ENCODE measurements at places on chromosomes 2 and 18.
A peak's percentile ranks its signal among the peaks of the same experiment; 100 is the strongest.

DNA sequence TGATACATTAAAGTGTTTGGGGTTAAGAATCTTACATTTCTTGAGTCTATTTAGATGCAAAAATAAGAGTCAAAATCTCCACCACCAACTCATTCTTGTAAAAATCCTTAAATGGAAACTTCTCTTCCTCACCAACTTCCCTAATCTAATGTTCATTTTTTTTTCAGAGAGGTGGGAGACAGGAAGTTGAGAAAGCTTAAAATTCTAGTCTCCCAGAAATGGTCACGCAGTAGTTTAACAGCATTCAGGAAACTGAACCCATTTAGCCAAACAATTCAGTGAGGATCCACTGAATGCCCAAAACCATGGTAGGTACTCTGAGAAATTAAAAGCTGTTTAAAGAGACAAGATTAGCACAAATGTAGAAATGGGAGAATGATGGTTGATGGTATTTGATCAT lies 69.0 kb downstream of the TXNL1 start:
- DNase-seq: no peak

- DNase-seq: no peak
Measured at GRCh38 chr2:201999279-201999678, 34.4 kb upstream of the FZD7 start.

DNA sequence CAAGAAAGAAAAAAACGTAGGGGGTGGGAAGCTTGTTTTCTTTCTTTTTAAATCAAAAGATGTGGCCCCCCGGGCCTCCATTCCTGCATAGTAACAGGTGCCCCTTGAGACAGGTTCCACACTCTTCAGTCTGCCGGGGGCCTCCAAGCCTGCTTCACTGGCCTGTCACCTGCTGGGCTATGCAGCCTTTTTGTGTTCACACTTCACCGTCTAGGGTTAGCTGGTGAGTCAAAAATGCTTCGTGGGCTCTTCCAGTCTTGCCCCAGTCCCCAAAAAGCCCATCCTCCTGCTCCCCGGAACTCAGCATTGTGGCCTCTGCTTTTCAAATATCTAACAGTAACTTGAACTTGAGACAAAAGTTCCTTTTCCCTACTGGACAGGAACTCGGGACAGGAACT lies 67.9 kb downstream of the POLR1A start:
- peak; percentile 49 for DNase-seq

DNA sequence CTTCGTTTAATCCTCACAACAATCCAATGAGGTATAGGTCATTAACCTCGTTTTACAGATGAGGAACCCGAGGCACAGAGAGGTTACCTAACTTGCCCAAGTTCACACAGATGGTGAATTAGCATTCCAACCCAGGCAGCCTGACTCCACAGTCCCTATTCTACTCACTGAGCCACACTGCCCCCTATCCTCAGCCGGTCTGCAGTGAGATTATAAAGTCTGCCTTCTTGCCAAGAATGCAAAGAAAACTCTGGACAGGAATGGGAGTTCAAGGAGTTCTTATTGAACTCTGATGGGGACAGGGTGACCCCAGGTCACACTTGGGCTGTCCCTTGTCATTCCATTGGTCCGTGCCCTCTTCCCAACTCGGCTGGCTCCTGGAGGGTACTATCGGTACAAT lies 118.1 kb upstream of the MSH6 start:
- no peak for DNase-seq

- no peak for DNase-seq
Measured at GRCh38 chr2:174145827-174146226, 102.5 kb downstream of the OLA1 start.

DNA sequence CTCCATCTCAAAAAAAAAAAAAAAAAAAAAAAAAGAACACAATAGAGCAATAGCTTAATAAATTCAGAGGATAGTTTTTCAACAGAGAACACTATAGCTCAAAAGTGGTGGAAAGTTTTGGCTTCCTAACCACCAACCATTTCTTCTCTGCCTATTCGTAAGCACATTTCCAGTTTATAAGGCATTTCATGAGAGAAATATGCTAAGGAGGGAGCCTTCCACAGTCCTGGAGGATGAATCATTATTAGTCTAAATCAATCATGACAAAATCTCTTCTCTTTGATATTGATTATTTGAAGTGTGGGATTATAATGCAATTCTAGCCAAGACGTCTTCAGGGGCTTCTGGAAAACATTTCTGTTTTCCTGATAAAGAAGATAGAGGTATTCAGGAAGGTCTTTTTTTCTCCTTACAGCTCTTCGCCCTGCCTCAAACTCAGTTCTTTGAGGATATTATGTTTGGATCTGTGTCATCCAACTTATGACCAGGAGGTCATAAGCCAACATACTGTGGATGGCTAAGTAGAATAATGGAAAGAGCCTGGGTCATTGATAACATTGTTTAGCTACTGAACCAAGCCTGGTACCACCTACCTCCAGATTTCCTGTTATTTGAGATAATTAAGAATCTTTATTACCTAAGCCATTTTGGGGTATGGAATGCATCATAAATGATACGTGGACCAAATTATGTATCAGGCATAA lies 207.3 kb downstream of the TRIB2 start:
- no peak for DNase-seq

DNA sequence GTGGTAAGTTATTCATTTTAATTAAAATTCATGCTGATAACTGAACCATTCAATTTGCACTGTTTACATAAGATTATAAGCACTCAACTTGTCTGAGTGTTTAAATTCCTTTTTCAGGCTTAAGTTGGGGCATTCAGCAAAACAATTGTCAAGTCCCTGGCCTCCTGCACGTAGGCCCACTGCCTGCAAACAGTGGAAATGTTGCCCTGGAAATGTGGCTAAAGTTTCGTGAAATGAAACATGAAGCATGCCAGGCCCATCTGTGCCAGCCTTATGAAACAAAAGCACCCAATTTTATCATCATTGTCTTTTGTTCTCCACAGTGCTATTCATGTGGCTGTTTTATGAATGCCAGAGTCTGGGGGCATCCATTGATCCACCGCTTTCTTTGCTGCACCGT lies 163.7 kb downstream of the PTGR3 start:
- DNase-seq: no peak

- no peak for DNase-seq
Measured at GRCh38 chr18:74742573-74743243, 145.0 kb downstream of the ZNF407 start.

- DNase-seq: no peak
Measured at GRCh38 chr2:64493788-64494187, 30.3 kb upstream of the AFTPH start.

DNA sequence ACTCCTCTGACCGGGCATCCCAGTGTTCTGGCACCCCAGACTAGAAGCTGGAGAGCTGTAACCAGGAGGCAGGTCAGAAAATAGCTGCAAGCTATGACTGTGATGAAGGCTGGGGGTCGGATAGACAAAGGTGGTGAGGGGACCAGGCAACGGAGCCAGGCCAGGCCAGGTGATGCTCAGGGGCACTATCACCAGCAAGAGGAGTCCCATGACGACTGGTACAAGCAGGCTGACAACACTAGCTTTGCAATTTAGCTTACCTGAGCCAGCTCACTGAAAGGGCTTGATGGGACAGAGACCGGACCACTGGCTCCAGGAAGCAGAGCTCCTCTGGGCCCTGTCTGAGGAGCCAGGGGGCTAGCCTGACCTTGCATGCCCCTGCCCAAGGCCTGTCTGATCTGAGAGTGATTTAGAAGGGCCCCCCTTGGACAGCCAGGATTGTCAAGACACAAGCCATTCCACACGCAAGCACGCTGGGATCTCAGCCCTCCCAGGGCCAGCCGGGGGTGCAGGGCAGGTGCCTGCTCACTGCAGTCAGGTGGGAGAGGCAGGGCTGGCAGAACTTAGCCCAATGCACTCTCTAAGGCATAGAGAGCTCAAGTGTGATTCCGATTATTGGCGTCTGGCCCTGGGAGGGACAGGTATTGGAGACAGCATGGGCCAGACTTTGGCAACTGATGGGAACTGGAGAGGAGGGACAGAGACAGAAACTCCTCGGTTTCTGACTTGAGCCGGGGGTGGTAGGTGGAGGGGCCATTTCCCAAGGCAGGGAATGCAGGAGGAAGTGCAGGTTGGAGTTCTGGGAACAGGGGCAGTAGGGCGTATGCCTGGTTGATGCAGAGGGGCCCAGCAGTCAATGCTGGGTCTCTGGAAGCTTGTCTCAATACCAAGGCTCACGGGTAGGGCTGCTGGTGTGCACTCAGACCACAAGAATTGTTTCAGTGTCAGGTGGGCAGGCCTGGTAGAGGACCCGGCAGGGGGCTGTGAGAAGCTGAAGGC lies 47.7 kb downstream of the MYO7B start:
- DNase-seq: no peak

- peak; percentile 23 for DNase-seq
Measured at GRCh38 chr18:37476182-37476581, 89.4 kb downstream of the CELF4 start.

GRCh38 chr18:54444319-54444914 lies 86.7 kb downstream of the C18orf54 start:
- peak; percentile 34 for DNase-seq

- DNase-seq: no peak
Measured at GRCh38 chr2:86525421-86526340, 37.6 kb downstream of the CHMP3 start.

DNA sequence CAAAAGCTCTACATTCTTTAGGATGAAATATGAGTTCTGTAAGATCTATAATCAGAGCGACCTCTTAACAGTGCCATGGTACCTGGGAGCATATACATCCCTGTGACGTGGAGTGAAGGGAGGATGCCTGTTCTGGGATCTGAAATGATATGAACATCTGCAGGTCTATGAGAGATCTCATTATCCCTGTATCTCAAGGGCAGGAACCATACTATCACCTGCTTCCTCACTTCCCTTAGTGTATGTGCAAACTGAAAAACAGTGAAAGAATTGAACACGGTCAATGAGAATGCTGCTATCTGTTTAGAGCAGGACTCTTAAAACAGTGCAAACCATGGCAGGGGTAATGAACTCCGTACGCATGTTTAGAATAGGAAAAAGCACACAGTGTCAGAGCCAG lies 364.0 kb downstream of the LPIN1 start:
- no peak for DNase-seq

DNA sequence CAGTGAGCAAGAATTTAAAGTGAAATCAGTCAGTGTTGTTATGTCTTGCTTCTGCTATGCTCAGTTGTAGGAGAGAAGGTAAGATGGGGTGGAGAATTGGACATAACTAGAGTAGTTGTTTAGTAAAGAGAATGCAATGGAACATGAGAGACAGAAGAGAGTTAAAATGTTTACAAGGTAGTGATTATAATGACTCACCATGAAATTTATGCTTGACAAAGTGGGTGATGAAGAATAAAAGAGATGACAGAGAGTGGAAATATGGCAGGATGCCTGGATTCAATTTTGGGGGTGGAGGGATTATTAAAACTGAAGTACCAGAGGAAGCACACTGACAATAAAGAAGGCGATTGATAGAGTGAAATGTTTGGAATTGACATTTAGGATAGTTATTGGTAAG lies 10.6 kb downstream of the SCG2 start:
- DNase-seq: no peak

DNA sequence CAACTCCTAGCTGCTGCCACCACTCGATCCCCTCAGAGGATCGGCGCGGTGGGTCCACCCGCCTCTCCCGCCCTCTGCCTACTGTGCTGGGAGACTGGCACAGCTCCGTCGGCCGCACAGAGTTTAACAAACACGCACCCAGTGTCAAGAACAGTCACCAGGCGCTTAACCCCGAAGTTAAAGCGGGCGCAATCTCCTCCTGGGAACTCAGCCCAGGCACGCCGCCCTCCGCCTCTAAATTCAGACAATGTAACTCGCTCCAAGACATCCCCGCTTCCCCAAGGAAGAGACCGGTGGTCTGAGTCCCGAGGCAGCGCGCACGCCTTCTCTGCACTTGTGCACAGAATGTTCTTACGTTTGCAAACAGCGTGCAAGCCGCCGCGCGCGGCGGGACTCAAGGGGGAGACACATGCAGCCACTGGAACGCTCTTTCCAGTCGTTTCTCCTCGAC lies 533 bp downstream of the CXCR4 start:
- peak; percentile 70 for DNase-seq

- no peak for DNase-seq
Measured at GRCh38 chr2:159080641-159081040, 112.2 kb downstream of the TANC1 start.

DNA sequence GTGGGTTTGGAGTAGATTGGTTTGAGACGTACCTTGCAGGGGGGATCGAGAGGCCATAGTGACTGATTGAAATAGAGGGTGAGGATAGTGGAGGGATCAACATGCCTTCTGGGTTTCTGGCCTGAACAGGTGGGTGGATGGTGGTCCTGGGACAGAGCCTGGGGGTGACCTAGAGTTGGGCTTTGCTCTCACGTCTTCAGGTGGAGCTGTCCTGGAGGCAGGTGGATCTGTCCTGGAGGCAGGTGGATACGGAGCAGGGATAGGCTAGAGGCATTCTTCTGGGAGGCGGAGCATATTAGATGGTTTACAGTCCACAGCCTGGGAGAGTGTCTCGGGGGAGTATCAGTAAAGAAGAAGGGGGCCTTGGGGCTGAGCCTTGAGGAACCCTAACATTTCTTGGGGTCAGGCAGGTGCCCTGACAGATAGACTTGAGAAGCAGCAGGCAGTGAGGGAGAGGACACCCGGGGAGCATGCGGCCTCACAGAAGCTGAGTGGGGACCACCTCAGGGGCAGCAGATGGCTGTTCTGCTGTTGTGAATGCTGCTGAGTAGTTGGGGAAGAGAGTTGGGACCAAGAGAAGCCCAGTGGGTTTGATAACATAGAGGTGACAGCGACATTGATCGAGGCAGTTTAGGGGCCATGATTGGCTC lies 1.6 kb downstream of the CAPN10 start:
- DNase-seq: no peak

All from stimulated activated naive CD8-positive, alpha-beta T cell treated with anti-CD3 and anti-CD28 coated beads, Interleukin-15, amount 100 ng/mL, for 72 hours (primary cell).